ENCODE measurements at places on chromosomes 2 and 18.

GRCh38 chr18:27825689-27826088 lies 351.2 kb downstream of the CDH2 start:
- DNase-seq: no peak

- no peak for DNase-seq
These were observed 91.5 kb downstream of the SETBP1 start for GRCh38 chr18:44771956-44772917.

DNA sequence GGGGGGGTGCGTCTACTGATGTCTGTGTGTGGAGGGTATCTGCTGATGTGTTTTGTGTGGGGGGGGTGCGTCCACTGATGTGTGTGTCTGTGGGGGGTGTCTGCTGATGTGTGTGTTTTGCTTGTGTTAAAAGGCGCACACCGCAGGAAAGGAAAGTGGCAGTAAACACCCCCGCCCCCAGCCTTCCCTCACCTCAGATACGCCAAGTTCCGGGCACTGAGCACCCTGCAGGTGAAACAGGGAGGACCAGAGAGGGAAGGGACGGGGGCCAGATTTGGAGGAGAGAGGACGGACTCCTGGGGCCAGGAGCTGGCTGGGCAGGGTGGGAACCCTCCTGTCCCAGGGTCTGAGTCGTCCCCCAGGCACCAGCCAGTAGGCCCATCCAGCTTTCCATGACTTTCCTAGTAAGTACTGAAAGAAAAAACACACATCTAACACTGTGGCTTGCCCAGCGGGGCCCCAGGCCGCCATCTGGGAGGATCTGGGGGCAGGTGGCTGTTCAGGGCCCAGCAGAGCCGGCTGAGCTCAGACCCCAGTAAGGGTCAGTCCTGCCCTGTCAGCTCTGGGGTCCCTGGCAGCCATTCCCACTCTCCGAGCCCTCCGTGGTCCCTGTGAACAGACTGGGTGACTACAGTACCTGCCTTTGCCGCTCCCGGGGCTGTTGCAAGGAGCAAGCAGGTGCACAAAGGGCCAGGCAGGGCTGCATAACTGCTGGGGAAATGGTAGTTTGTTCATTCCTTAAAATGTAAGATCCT lies 126.9 kb downstream of the NFATC1 start:
- peak; percentile 67 for DNase-seq

- DNase-seq: no peak
These were observed 91.0 kb downstream of the VWA3B start for GRCh38 chr2:98177986-98178385.

DNA sequence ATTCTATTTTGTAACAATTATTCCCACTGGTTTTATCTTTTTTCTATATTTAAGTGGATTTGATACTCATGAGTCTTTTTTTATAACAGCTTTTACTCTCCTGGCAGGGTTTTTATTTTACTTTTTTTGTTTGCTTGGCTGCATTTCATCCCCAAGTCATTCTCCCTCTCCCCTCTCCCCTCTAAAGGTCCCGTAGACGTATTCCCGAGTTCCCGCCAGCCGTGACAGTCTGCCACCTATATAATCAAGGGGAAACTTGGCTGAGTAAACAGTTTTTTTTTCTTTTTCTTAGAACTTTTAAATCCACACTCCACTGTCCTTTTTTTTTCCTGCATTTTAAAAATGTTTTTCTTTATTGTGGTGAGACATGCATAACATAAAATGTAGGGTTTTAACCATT lies 433.1 kb upstream of the HS6ST1 start:
- DNase-seq: no peak

- no peak for DNase-seq
These were observed 41.1 kb downstream of the STAT1 start for GRCh38 chr2:190972846-190973245.

- DNase-seq: no peak
These were observed 106.9 kb downstream of the SP3 start for GRCh38 chr2:173858291-173858731.

DNA sequence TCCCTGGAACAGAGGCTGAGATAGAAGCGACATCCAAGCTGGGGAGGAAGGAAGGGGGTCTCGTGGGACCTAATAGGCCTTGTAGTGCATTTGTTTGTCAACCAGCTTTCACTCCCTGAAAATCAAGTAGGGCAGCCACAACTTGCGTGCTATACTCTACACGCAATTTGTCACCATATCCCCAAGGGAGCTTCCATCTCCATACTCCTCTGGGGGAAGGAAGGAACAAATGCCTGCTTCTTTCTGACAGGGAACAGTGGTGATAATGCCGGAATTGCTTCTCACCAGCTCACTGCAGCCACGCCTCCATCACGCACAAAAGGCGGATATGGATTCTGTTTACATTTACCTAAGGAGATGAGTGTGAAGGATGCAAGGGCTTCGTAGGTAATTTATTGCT lies 213.4 kb downstream of the TMEM163 start:
- DNase-seq: no peak

GRCh38 chr2:28279371-28279770 lies 113.3 kb upstream of the FOSL2 start:
- no peak for DNase-seq

DNA sequence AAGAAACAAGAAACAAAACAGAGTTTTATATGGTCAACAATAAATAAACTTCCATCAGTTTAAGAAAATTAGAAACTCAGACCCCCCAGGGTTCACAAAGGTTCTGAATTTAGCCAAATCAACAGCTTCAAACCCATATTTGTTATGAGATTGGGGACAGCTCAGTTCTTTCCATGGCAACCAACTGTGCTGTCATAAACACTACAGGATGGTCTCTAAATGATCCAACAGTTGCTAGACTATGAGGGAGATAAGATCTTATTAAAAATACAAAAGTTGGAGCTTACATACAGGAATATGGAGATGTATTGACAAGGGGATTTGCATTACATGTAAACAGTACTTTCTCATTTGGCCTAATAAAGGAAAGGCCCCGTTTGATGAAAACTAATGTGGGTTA lies 154.6 kb upstream of the CTAGE1 start:
- DNase-seq: no peak

- DNase-seq: no peak
These were observed 272.3 kb upstream of the PKDCC start for GRCh38 chr2:41775366-41776025.

- peak; percentile 5 for DNase-seq
These were observed 209.0 kb downstream of the PRKCE start for GRCh38 chr2:45860136-45861121.

GRCh38 chr2:72129681-72130340 lies 17.9 kb downstream of the CYP26B1 start:
- no peak for DNase-seq

DNA sequence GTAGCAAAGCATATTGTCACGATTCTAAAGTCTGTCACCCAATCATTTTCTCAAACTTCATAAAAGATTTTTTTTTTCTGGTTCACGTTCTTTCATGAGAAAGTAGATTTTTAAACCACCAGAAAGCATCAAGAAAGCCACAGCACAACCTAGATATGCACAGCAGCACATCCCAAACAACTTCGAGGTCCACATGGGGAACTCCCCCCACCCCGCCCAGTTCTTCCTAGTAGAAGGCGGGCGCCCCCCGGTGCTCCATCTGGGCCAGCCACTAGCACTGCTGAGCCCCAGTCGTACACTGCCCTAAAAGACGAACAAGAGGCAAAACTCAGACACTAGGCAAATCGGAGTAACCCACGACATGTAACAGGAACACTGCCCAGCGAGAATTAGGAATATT lies 15.5 kb downstream of the HDLBP start:
- peak; percentile 20 for DNase-seq

GRCh38 chr2:240988571-240989271 lies 9.7 kb upstream of the SNED1 start:
- no peak for DNase-seq

GRCh38 chr2:223725494-223725893 lies 111.9 kb downstream of the AP1S3 start:
- no peak for DNase-seq

All from stimulated activated CD4-positive, alpha-beta T cell treated with anti-CD3 and anti-CD28 coated beads, Interleukin-4, amount 100 ng/mL, for 24 hours (primary cell).